ENCODE measurements at places on chromosomes 12 and 14. TPM values are rescaled to one million over a fixed set of nuclear protein-coding genes. Genes with fewer than 3 reads are reported as not detected.

Gene IFNG
- total RNA-seq, result not detected

Gene AHSA1
- total RNA-seq, result 375 TPM

Gene TDRD9
- total RNA-seq, result not detected

Gene ATF1
- total RNA-seq, result 37.9 TPM

Gene SERPINA3
- 0.17 TPM for total RNA-seq

Gene TESPA1
- total RNA-seq, result not detected

Gene TMPRSS12
- not detected for total RNA-seq

Gene GLIPR1L1
- not detected for total RNA-seq

Gene C12orf50
- total RNA-seq, result 0.20 TPM

Gene NEDD1
- total RNA-seq, result 42.7 TPM

Gene AMDHD1
- 1.1 TPM for total RNA-seq

Gene YEATS4
- total RNA-seq, result 43.7 TPM

Gene ZNF26
- 16.0 TPM for total RNA-seq

Gene CD69
- 0.26 TPM for total RNA-seq

Gene RND1
- 2.0 TPM for total RNA-seq

Gene AQP6
- not detected for total RNA-seq

Gene TMEM63C
- 0.22 TPM for total RNA-seq

Gene MIPOL1
- 15.0 TPM for total RNA-seq

Gene CLEC1B
- total RNA-seq, result not detected

Gene MRPS35
- 65.9 TPM for total RNA-seq

Gene PELI2
- total RNA-seq, result 5.5 TPM

Gene NELL2
- total RNA-seq, result 596 TPM

Gene LTBP2
- total RNA-seq, result 0.57 TPM

Data from A673 (cell line).